CD4-positive, alpha-beta memory T cell (primary cell): ENCODE measurements at places on chromosomes 2 and 18.

- no peak for DNase-seq
These were observed 203.2 kb downstream of the ETAA1 start for GRCh38 chr2:67600222-67600871.

GRCh38 chr2:26582890-26583289, 58.3 kb downstream of the CIB4 start:
- DNase-seq: no peak

DNA sequence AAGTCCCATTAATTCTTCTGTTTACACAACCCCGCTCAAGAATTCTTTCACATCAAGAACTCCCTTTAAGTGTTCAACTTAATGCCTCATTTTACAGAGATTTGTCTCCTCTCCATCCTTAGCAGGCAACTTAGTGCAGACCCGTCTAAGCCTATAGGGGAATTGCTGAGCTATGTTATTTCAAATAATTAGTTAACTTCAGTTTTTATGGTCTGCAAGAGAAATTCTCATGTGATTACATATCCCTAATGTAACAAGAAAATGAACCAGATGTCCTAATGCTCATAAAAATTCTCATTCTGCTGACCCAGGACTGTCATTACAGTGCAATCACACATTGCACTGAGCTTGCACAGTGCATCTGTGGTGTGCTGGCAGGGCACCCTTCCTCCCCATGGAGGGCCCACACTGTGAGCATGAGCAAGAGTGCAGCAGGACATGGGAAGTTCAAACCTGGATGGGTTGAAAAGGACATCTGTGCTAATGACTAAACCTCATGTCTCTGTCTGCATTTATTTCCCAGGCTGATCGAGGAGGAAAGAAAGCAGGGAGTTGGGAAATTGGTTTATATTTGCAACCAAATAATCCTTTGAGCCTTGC, 97.1 kb downstream of the COL5A2 start:
- DNase-seq: no peak

- DNase-seq: no peak
These were observed 64.1 kb upstream of the NFU1 start for GRCh38 chr2:69501301-69501700.
